SW 1271 (cell line): ENCODE measurements at places on chromosomes 11 and 22.
A peak's percentile ranks its signal among the peaks of the same experiment; 100 is the strongest.

DNA sequence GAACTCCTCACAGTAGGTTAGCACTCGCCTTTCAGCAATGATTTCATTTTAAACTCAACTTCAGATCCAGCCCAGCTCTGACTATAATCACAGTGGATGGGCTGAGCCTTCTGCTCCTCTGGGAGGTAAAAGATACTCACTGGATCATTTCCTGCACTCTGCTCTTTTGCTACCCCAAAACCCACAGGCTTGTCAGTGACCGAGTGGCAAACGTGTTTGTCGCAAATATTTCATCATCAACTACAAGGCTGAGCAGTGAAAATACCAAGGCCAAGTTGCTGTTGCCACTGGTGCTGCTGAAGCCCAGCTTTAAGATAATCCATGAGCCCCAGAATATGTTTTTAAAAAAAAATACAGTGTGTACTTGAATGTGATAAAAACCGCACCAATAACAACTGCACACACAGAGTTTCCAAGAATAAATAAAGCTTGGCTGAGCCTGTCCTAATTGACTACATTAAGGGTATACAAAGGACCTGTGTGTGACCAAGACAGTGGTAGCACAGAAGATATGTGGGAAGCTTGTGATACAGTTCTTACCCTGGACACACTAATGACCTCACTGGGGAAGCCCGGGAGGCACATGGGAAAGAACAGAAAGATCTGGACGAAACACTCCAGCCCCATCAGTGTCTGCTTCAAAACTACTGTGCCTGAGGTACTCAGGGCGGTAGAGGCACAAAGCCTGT is 41.3 kb downstream of the ABTB2 start:
- DNase-seq = no peak

DNA sequence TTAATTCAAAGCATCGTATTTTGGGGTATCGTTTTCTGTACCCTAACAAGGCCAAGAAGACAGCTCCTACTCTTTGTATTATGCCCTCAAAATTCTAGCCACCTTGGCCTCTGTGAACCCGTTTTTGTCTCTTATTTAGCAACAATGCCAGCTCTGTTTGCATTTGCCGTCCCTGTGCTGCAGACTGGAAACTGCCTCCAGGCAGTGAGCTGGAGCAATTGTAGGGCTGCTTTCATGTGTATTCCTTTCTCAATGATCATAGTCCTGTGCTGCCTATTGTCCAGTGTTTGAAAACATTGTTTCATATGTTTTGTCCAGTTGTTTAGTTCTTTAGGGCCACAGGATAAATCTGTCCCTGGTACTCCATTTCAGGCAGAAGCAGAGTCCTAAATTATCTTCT is 19.9 kb upstream of the BACE1-AS start:
- no peak for DNase-seq

- DNase-seq = peak; percentile 41
Measured at GRCh38 chr11:46489656-46490560, 98.3 kb upstream of the CHRM4 start.

- no peak for DNase-seq
Measured at GRCh38 chr11:131118247-131118646, 202.0 kb upstream of the SNX19 start.

GRCh38 chr11:1129611-1130160 is 28.1 kb upstream of the MUC5AC start:
- no peak for DNase-seq

- DNase-seq = no peak
Measured at GRCh38 chr11:12266943-12267342, 110.4 kb upstream of the PARVA start.

DNA sequence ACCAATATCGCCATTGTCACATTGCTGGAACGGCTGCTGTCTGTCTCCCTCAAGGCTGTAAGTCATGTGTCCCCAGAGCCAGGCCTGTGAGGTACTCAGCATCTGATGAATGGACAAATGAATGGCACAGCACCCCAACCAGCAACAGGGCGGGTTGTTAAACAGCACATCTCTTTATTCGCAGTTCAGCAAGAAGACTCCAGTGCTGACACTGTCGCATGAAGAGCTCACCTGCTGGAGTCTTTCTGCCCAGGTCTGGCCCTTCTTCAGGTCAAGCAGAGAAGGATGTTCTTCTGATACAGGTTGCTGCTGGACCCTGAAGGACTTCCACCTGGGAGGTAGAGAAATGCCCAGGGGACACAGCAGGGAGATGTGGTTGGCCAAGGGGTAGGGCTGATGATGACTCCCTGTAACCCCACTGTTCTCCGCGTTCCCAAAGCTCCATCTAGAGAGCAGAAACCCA is 4.8 kb downstream of the SPATA19 start:
- DNase-seq = no peak

- DNase-seq = no peak
Measured at GRCh38 chr22:48666620-48667019, 1161.1 kb downstream of the BRD1 start.

- DNase-seq = no peak
Measured at GRCh38 chr22:47739291-47740015, 977.0 kb downstream of the TBC1D22A start.

- DNase-seq = peak; percentile 10
Measured at GRCh38 chr11:121652971-121653370, 200.2 kb upstream of the SORL1-AS1 start.

DNA sequence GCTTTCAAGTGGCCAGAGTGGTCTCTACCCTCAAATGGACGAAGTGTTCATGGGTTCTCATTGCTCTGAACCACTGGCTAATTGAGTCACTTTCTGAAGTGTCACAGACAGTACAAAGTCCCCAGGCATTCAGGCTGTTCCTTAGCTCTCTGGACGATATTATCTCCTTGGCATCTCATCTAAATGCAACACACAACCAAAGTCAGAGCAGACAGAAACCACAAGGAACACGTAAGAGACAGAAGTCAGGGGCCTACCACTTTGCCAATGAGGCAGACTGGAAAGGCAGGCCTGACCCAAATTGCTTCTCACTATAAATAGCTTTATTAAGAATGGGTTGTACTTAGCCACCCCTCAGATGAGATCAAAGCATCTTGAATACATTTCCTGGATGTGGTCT is 29.0 kb upstream of the LDLRAD3 start:
- no peak for DNase-seq

GRCh38 chr11:64644647-64645275 is 53.7 kb downstream of the SLC22A12 start:
- no peak for DNase-seq

GRCh38 chr11:65928667-65929066 is 9.4 kb downstream of the DRAP1 start:
- no peak for DNase-seq

- no peak for DNase-seq
Measured at GRCh38 chr22:30302810-30303138, 13.5 kb upstream of the CASTOR1 start.

- DNase-seq = no peak
Measured at GRCh38 chr11:34454308-34455032, 15.7 kb downstream of the CAT start.

GRCh38 chr11:32843544-32843943 is 13.8 kb downstream of the PRRG4 start:
- no peak for DNase-seq

DNA sequence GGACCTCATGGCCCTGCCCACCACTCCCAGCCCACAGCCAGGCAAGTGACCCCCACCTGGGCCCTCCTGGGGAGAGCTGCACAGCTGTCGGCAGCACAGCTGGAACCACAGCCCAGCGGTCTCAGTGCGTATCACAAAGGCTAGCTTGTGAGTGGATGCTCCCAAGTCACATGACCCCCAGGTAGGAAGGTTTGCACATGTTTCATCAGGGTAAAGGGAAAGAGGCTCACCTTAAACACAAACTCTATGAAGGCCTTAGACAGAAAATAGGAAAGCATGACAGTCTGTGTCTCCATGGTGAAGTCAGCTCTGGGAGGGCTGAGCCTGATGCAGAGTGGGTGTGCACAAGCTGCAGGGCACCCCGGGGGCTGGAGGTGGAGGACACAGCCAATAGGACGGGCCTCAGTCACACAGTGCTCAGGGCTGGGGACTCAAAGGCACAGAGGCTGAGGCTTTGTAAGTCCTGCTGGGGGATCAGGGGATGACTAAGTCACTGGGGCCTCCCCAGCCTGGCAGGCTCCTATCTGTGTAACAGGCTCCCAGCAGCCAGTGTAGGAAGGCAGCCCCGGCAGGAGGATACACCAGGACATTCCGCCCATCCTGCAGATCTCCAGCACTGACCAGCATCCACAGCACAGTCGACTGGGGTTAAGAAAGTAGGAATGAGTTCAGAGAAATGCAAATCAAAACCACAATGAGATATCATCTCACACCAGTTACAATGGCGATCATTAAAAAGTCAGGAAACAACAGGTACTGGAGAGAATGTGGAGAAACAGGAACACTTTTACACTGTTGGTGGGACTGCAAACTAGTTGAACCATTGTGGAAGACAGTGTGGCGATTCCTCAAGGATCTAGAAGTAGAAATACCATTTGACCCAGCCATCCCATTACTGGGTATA is 22.0 kb downstream of the CELSR1 start:
- no peak for DNase-seq

DNA sequence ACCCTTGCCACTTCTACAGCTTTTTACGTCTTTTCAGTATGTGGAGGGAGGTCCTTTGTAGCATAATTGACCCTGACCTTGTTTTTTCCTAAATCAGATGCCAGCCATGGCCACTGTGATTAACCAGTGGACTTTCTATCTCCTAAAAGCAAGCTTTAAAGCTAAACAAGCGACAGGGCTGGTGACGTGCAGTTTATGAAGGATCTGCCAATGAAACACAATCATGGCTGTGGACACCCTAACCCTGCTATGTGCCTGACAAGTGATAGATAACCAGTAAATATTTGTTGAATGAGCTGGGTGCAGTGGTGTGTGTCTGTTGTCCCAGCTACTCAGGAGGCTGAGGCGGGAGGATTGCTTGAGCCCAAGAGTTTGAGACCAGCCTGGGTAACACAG is 64.2 kb downstream of the LIF start:
- DNase-seq = no peak

GRCh38 chr22:17257121-17258001 is 38.1 kb upstream of the ADA2 start:
- DNase-seq = no peak

DNA sequence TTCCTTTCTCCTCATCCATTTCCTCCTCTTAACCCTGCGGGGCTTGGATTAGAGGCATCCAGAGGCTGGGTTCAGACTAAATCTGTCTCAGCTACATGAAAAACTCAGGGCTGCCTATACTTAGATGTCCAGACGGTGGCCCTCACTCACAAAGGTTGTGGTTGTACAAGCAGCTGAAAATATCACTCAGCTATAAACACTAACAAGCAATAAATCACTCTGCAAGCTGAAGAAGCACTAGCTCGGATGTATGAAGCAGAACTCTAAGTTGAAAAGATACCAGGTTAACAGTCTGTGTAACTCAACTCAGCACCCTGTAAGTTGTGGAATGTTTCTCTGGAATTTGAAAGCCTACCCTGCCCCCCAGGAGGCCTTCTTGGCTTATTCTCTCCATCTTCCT is 82.9 kb downstream of the EXT2 start:
- DNase-seq = no peak

DNA sequence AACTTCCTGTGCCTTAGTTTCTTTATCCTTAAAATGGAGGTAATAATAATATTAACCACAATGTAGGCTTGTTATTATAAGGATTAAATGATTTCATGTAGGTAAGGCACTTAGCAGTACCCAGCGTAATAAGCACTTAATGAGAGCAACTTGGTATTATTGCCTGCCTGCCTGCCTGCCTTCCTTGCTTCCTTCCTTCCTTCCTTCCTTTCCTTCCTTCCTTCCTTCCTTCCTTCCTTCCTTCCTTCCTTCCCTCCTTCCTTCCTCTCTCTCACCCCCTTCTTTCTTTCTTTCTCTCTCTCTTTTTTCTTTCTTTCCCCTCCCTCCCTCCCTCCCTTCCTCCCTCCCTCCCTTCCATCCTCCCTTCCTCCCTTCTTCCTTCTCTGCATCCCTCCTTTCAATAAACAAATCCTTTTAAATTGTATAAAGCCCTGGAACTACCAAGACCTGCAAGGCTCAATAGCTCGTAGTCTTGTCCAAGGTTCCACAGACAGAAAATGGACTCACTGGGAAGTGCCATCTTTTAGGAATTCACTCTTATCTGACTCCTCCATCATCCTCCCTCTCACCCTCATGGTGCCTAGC is 20.7 kb upstream of the TIMP3 start:
- no peak for DNase-seq

DNA sequence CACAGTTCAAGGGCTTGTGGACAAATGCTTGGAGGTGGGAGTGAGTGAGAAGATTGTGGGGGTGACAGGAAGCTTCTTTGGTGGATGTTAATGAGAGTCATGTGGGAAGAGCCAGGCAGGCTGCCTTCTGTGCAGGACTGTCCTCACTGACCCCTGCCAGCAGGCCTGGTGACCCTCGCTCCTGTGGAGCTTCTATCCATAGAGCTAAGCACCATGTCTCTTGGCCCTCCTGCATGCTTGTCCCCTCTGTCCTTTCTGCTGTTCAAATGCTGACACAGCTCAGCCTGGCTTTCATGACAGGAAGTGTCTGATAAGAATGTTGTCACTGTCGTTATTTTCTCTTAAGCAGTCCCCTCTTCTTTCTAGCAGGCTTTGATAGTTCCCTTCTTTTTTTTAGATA is 37.6 kb downstream of the NAT10 start:
- no peak for DNase-seq

DNA sequence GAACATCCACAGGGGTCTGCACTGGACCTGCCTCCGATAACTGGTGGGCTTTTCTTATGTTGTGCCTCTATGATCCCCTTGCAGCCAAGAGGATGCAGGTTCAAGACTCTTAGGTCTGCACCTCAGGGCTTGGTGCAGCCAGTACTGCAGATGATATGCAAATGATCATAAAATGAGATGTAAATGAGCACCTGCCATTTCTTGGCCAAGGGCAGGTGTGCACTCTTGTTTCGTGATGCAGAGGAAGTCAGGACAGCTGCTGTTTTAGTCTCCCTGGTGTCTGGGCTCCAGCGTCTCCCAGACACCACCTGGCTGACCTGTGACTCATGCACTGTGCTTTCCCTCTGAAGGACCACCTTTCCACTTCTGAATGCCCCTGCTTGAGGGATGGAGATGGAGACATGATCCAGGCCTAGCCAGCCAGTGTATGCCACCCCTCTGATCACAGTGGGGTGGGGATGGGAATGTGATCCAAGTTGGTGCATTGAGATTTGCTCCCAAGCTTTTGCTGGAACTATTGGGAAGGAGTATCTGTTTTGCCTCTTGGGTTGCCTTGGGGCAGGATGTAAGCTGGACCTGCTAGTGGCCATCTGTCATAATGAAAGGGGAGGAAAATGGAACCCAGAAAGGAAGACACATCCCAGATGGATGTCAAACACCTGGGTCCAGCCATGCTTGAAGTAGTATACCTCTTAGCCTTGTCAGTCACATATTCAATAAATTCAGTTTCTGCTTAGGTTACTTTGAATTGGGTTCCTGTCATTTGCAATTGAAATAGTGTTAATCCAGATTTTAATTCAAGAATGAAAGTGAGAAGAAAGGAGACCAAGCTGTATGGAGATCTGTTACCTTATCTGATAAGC is 3.3 kb upstream of the KCNJ11 start:
- no peak for DNase-seq
